Stimulated activated CD8-positive, alpha-beta memory T cell treated with anti-CD3 and anti-CD28 coated beads, Interleukin-15, amount 100 ng/mL, for 48 hours (primary cell): ENCODE measurements at places on chromosomes 1 and 21.

DNA sequence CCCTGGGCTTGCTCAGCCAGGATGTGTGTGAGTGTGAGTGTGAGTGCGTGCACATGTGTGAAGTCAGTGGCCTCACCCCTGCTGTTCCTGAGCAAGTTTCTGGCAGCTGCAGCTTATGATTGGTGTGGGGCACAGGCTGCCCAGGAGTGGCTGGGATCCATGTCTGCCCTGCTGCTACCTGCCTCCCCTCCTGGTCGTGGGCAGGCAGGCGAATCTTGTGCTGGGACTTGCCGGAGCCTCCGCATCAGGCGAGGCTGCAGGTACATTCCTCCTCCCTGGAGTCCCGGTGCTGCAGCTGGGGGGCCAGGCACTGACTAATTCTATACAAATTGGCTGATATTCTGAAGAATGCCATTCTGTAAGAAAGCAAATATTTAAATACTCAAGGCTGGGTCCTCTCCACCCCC lies 85.6 kb upstream of the WNT4 start:
- DNase-seq: no peak

GRCh38 chr1:1755426-1755825 lies 22.8 kb downstream of the NADK start:
- no peak for DNase-seq

DNA sequence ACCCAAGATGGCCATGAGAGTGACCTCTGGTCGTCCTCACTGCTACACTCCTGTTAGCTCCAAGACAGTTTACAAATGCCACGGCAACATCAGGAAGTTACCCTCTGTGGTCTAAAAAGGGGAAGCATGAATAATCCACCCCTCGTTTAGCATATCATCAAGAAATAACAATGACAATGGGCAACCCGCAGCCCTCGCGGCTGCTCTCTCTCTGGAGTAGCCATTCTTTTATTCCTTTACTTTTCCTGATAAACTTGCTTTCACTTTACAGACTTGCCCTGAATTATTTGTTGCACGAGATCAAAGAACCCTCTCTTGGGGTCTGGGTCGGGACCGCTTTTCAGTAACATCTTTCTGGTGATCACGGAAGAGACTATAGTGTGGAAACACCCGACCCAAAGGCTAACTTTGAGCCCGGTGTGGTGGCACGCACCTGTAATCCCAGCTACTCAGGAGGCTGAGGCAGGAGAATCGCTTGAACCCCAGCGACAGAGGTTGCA lies 19.8 kb upstream of the COX20 start:
- DNase-seq: no peak

DNA sequence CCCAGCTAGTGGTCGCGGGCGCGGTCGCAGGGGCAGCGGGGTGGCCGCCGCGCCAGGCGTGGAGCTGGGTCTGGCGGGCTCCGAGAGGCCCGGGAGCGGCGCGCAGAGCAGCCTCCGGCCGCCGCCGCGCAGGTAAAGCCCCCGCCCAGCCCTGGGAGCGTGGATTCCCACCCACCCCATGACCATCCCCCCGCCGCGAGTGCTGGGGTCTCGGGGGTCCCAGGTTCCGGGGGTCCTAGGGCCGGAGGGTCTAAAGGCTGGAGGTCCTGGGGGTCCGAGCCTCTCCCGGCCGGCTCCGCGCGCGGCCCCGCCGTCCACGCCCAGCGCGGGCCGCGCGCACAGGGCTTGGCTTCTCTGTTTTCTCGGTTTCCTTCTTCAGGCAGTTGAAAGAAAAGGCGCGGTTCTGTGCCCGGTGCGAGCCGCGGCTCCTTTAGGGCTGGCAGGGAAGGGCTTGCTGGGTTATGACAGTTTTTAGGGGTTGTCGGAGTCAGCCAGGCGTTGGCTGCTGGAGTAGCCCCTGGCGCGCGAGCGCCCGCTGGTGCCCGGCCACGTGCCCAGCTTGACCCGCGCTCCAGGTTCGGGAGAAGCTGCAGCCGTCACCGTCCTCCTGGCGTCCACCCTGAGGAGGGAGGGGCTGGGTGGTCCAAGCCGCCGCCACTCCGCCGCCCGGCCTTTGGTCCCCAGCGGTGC lies 359 bp downstream of the LRRC3 start:
- peak; percentile 12 for DNase-seq

GRCh38 chr1:29752141-29752540 lies 515.8 kb downstream of the PTPRU start:
- DNase-seq: no peak

- no peak for DNase-seq
Measured at GRCh38 chr1:247360991-247361731, 29.5 kb upstream of the ZNF496 start.

- no peak for DNase-seq
Measured at GRCh38 chr1:203069030-203069747, 16.6 kb downstream of the MYOG start.

GRCh38 chr1:92832537-92833114 lies 786 bp downstream of the RPL5 start:
- no peak for DNase-seq

DNA sequence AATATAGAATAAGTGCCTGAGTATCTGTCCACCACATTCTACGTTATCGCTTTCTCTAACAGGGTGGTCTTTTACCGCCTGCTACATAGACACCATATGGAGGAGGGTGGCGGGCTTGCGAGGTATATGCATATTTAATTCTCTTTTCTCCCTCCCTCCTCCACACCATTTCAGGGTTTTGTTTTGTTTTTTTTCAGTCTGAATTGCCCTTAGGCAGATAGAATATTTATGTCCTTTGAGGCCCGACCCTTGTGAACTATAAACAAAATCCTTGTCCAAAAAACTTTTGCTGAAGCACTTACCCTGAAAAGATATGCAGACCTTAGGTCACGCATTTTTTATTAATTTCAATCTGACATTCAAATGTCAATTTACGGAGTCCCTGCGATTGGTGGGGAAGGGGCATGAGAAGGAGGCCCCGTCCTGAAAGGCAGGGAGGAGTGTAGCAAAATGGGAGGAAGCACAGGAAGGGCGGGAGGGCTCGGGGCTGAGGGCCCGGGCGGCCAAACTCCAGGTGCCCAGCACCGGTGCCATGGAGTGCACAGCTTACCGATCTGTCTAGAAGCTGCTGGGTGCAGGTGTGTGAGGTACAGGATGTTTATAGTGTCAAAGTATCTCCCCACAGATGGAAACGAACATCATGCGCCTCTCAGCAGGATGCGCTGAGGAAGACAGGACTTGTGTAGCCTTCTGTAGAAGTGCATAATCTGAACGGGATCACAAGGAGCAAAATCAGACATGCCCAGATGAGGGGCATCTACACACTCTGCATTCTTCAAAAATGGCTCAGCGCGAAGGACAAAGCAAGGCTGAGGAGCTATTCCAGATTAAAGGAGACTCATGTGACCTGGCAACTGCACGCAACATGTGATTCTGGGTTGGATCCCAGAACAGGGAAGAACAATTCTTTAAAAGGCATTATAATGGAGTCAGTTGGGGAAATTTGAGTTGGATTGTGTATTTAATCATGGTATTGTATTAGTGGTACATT lies 68.8 kb upstream of the LYST start:
- no peak for DNase-seq

DNA sequence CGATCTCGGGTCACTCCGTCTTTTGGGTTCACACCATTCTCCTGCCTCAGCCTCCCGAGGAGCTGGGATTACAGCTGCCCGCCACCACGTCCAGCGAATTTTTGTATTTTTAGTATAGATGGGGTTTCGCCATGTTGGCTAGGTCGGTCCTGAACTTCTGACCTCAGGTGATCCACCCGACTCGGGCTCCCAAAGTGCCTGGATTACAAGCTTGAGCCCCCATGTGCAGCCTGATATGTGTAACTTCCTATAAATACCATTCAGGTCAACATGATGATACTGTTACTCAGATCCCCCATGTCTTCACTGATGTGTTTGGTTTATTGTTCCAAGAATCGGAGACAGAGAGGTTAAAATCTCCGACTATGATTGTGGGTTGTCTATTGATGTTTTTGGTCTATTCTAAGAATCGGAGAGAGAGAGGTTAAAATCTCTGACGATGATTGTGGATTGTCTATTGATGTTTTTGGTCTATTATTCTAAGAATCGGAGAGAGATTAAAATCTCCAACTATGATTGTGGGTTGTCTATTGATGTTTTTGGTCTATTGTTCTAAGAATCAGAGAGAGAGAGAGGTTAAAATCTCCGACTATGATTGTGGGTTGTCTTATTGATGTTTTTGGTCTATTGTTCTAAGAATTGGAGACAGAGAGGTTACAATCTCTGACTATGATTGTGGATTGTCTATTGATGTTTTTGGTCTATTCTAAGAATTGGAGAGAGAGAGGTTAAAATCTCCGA lies 17.0 kb downstream of the C1orf159 start:
- no peak for DNase-seq

GRCh38 chr21:44350773-44351481 lies 2.5 kb upstream of the TRPM2 start:
- DNase-seq: no peak

DNA sequence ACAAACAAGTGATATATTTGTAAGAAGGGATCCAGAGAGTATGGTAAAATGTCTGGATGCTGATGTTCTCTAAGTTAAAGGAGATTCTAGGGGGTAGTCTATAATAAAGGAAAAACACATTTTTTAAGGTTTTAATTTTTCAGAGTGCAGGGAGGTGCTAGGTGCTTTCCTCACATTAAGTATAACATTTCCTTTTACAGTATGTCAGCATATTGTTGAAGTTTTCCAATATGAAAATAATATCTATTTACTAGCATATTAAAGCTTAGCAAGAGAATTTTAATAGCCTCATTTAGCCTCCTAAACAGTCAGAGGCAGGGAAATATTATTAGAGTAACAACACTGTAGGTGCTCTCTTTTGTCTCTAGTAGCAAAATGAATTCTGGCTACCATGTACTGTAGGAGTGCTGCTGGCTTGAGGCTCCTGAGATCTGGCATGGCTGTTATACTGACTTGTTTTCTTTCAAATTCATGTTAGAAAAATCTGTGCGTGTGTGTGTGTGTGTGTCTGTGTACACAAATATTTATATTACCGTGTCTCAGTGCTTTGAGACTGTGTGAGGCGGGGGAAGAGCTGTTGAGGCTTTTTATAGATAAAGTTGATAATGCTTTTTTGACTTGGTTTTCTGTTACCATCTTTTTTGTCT lies 71.0 kb downstream of the POU2F1 start:
- no peak for DNase-seq

- no peak for DNase-seq
Measured at GRCh38 chr21:17848228-17848627, 29.1 kb upstream of the C21orf91 start.

DNA sequence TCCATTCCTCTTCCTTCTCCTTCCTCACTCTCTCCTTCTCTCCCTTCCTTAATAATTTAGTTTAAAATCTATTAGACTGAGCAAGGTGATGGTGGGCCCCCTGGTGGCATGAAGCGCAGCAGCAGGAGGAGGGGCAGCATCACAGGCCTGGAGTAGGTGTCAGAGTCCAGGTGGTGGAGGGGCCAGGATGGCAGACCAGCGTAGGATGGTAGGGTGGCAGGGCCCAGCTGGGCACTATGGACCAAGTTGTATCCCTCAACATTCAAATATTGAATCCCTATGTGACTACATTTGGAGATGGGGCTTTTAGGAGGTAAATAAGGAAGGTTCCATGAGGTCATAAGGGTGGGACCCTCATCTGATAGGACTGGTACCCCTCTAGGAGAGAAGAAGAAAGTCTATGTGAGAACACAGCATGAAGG lies 61.0 kb downstream of the WDR4 start:
- peak; percentile 51 for DNase-seq

- no peak for DNase-seq
Measured at GRCh38 chr1:210900079-210900478, 233.9 kb downstream of the KCNH1 start.

GRCh38 chr1:27491748-27492700 lies 2.1 kb upstream of the WASF2 start:
- DNase-seq: no peak

GRCh38 chr21:16768096-16768495 lies 744.7 kb upstream of the CXADR start:
- no peak for DNase-seq

DNA sequence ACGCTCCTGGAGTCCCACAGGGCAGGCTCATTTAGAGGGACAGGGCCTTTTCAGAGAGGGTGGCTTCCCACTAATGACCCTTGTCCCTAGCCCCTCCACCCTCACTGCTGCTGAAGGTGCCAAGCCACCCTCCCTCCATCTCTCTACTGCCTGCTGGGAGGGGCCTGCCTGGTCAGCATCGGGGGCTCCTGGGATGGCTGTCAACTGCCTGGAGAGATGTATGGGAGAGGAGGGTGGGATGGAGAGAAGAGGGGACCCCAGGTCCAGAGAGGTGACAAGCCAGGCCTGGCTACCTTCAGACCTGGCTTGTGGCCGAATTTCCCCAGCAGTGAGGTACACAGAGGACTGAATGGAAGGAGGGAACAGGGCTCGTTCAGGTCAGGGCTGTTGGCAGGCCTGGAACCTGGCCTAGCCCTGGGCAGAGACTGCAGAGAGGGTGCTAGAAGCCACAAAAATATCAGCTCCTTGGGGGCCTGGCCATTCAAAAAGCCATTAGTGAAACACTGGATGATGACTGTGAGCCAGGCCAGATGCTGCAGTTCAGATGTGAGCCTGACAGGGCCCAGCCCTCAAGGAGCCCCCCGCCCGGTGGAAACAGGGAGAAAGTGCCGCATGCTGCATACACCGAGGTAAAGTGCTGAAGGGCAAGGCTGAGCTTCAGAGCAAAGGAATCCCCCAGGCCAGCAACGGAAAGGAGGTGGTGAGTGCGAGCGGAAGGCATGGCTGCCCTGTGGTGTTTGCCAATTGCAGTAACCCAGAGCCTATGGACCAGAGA lies 20.0 kb downstream of the MMEL1 start:
- DNase-seq: no peak

DNA sequence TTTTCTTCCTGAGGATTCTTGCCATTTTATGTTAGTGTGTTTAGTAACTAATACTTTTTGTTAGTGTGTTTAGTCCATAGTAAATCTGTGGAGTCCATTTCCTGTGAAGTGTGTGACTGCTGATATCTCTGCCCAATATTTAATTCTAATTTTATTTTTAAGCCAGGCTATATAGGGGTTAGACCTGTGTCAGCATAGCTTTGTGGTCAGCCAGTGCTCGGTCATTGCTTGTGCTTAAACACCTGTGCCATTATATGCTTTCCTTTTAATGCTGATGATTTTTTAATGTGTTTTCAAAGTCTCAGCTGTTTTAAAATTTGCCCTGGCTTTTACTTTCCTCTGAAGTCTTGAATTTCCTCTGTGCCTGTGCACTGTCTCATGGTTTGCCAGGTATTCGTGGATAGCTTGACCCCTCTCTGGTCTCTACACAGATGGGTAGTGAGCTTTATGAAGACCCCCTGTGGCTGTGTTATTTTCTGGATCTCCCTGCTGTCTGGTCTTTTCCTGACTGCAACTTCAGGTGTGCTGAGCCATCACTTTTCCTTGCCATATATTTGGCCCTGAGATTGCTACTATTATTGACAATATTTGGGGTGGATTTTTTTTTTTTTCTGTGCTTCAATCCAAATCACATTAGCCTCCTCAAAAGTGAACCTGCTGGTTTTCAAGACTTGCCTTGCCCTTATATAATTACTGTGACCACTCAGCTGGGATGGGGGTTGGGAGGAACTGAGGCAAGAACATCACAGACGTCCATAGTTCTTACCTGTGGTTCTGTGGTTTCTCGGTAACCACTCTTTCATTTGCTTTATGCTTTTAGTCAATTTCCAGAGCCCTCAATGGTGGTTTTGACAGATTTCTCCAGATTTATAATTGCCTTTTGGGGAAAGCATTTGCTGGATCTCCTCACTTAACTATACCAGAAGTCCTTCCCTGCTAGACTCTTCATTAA lies 59.6 kb downstream of the RPS6KC1 start:
- peak; percentile 3 for DNase-seq
